ENCODE measurements at places on chromosomes 13 and 19. TPM values are rescaled to one million over a fixed set of nuclear protein-coding genes. Genes with fewer than 3 reads are reported as not detected.

- DNase-seq: peak; percentile 94
Observed at GRCh38 chr13:108915634-108916512, 286.5 kb downstream of the MYO16 start.

- DNase-seq: no peak
Observed at GRCh38 chr19:17673937-17674799, 14.0 kb downstream of the UNC13A start.

GRCh38 chr13:68998056-68998455, 1109.6 kb upstream of the ATXN8OS start:
- no peak for DNase-seq

GRCh38 chr19:35284153-35285094, 2.1 kb downstream of the HAMP start:
- DNase-seq: no peak

- DNase-seq: no peak
Observed at GRCh38 chr19:55660404-55660803, 5.6 kb downstream of the U2AF2 start.

- DNase-seq: peak; percentile 62
Observed at GRCh38 chr19:22286151-22286810, at the start of gene ZNF729. Gene ZNF729 (plus strand): TSS chr19:22286441. CDS start chr19:22286526, 85 bp downstream.

DNA sequence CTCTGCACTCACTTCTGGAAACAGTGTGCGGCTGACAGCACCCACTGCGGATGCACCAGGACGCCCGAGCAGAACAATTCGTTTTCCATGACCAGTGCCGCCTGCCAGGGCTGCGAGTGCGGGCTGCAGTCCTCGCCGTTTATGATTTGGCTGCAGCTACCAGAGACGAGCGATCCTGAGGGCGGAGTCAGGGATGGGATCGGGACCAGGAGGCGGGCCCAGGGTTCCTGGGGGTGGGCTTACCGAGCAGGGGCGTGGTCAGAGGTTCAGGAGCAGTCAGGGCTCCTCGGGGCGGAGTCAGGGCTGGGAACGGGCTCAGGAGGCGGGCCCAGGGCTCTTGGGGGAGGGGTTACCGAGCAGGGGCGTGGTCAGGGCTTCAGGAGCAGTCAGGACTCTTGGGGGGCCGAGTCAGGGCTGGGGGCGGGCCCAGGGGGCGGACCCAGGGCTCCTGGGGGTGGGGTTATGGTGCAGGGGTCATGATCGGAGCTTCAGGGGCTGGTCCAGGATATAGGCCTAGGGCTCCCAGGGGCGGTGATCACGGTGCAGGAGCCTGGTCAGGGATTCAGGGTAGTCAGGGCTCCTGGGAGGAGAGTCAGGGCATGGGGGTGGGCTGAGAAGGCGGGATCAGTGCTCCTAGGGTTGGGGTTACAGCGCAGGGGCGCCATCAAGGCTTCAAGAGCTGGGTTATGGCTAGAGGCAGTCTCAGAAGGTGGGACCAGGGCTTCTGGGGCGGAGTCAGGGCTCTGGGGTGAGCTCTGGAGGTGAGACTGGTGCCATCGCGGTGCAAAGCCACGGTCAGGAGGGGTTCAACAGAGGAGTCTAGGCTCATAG, 1.7 kb downstream of the KLK4 start:
- DNase-seq: no peak

IER2 gene
- total RNA-seq: 130 TPM

OR7G3 gene
- total RNA-seq: not detected
